ENCODE measurements at places on chromosomes 7 and 10.

GRCh38 chr10:94521276-94522250 lies 24.0 kb upstream of the HELLS start:
- no peak for DNase-seq

- DNase-seq, result no peak
These were observed 531.6 kb upstream of the IGFBP3 start for GRCh38 chr7:46452561-46453135.

DNA sequence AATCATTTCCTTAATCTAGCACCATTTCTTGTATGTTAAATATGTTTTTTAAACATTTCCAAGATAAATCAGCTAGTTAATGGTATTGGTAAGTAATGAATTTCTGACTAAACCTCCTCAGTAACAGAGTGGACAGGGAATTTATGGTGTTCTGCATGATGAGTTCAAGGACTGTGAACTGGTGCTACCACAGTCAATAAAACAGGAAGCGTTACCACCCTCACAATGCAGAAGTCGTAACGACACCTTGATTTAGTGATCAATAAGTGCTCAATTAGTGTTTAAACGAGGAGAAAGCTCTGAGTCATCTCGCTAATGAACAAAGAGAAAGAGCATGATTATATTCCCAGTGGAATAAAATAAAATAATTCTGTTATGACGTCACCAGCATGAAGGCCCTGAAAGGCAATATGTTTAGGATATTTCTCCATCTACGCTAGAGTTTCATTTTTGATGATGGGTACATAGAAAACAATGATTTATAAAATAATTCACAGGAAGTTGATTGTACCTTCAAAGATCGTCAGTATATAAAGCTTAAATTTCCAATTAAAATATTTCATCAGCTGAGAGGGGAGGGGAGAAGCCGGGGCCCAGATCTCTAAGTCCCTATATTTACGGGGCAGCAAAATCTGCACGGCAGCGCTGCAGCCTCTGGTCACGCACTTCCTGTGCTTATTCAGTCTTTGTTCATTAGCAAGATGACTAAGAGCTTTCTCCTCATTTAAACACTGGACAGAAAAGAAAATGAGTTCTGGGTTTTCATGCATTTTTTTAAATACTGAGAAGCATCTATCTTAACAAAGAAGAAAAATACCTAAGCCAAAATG lies 400.5 kb downstream of the PTPRN2 start:
- no peak for DNase-seq

DNA sequence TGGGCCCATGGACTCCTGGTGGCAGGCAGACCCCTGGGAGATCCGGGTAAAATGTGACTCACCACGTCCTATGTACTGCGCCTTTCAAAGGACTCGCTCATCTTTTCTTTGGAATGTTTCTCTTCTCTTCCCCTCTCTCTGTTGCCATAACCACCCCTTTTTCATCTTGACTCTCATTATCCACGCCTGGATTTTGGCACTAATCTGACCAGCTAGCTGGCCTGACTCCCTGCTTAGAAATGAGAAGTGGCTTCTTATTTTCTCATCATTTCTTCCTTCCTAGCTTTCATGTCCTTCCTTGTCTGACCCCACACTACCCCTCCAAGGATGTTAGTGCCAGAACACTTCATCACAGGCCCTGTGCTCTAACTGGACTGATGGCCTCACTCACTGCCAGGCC lies 98.0 kb upstream of the FAM171A1 start:
- no peak for DNase-seq

DNA sequence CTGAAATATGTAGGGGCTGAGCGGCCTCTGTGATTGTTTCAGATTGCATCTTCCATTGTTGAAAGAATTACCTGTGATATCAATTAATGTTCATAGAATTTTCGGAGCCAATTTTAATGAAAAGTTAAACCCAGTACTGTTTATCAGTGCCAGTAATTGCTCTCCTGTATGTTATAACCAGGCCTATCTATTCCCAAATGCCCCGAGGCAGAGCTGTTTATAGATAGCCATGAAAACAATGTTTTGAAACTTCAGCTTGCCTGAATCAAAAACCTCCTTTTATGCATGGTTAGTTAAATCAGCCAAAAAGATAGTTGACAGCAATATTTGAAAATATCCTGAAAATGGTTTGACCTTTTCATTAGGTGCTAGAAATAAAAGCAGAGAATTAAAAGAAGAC lies 50.1 kb upstream of the HDAC9 start:
- DNase-seq, result no peak

DNA sequence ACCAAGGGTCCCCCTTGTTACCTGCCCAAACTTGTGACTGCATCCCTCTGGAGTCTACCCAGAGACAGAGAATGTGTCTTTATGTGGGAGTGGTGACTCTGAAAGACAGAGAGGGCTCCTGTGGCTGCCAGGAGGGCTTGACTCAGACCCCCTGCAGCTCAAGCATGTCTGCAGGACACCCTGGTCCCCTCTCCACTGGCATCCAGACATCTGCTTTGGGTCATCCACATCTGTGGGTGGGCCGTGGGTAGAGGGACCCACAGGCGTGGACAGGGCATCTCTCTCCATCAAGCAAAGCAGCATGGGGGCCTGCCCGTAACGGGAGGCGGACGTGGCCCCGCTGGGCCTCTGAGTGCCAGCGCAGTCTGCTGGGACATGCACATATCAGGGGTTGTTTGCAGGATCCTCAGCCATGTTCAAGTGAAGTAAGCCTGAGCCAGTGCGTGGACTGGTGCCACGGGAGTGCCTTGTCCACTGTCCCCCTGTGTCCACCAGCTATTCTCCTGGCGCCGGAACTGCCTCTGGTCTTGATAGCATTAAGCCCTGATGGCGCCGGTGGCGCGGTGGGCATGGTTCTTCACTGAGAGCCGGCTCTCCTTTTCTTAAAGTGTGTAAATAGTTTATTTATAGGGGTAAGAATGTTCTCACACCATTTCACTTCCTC lies 19.4 kb upstream of the SH2D4B start:
- DNase-seq, result no peak

DNA sequence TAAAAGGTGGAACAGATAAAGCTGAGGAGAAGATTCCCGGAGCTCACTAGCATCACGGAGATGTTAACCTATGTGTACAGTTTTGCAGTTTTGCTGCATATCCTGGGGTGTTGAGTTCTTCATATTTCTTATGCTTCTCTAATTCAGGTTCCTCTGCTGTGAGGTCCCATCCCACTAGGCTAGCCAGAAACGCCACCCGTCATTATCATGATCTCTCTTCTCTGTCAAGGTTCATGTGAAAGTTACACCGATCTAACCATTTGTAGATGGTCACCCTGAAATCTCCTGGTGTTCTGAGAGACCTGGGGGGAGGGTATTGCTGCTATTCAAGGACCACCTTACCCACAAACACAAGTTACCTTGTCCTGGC lies 136.3 kb downstream of the CCDC71L start:
- no peak for DNase-seq

DNA sequence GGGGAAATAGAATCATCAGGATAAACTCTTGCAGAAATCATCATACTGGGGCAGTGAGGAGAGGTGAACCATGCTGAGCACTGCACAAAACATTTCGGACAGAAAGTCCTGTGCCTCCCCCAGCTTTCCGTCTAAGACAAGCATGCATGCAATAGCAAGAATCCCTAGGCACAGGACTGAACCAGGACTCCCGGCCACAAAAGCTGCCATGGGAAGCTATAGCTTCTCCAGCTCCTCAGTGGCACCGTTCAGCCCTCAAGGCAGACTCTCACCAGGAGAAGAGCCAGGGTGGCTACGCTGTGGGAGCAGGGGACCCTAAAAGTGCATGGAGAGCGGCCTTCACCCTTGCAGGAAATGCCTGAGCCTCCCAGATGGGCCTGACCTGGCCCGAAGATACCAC lies 70.8 kb downstream of the ASB13 start:
- DNase-seq, result no peak

- peak; percentile 77 for DNase-seq
These were observed 15.5 kb upstream of the CRTAC1 start for GRCh38 chr10:98045785-98046389.

DNA sequence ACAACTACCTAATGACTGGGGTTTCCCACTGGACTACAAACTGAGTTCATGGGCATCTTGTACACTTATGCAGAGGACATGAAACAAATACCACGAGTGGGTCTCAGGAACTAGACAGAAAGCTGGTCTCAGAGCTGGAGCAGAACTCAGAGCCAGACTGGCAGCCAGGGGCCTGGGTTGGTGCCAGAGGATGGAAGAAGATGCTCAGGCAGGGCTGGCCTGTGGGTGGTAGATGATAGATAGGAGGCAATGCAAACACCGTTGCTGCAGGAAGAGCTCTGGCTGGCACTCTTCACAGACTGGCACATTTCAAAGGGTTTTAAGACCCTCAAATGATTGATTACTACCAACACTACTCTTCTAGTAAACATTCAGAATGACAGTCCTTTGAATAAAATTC lies 28.8 kb downstream of the ENO4 start:
- no peak for DNase-seq

- no peak for DNase-seq
These were observed 5.0 kb downstream of the TBX20 start for GRCh38 chr7:35248576-35249536.

GRCh38 chr10:43390759-43391158 lies 18.2 kb downstream of the HNRNPF start:
- DNase-seq, result no peak

GRCh38 chr7:35386816-35387706 lies 133.2 kb upstream of the TBX20 start:
- DNase-seq, result no peak

DNA sequence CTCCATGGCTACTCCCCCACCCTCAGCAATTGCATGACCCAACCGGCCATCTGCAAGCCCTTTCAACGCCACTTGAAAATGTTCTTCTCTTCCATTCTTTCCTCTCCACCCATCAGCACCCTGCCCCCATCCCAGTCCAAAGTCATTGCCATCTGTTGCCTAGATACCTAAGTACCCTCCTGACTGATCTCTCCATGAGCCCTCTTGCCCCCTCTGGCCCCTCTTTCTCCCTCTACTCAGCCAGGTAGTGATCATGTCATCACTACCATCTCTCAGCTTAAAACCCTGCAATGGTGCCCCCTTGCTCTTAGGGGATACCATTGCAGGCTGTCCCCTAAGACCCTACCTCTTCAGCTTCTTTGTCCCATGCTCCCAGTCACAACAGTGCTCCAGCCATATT lies 30.5 kb upstream of the BTRC start:
- no peak for DNase-seq

- DNase-seq, result no peak
These were observed 77.9 kb downstream of the INSIG1 start for GRCh38 chr7:155375337-155376277.

GRCh38 chr7:85023066-85023712 lies 163.7 kb downstream of the SEMA3D start:
- DNase-seq, result peak; percentile 76

DNA sequence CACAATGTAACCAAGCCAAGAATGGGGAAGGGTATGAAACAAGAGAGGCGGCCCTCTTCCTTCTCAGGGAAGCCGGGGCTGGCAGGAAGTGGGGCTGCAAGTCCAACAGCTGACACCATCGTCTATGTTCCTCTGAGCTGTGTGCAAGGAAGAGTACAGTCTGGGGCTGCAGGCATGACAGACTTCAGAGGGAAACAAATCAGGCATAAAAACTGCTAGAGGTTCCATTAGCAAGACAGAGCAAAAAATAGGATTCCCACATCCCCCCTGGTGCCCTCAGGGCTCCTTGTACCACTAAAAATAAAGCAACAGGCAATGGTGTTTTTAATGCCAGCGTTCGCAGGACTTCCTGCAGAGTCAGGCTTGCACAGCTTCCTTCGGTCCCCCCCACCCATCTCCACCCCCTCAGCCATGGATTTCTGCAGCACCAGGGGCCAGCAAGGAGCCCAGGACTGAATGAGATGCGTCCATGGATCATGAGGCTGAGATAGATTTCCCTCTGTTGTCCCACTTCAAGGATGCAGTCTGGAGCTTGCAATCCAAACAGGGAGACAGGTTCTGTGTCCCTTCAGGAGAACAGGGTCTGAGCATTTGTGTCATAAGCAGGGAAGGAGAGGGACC lies 34.6 kb downstream of the KCNMA1 start:
- DNase-seq, result peak; percentile 81

DNA sequence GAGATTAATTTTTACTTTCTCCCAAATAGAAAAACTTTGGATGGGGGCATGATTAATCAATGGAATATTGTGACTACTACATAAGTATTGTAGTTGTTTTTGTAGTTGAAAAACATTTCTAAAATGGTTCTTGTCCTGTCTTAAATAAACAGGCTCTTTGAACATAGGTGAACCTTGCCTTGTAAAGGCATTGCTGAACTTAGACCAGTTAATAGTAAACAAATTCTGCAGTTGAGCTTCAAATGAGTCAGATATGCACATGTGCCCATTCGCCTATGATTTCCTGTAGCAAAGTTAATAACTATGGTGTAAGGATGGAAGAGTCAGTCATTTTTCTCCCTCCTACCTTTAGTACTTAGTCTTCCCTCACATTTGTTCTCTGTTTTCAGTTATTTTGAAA lies 22.6 kb downstream of the CUTC start:
- no peak for DNase-seq

DNA sequence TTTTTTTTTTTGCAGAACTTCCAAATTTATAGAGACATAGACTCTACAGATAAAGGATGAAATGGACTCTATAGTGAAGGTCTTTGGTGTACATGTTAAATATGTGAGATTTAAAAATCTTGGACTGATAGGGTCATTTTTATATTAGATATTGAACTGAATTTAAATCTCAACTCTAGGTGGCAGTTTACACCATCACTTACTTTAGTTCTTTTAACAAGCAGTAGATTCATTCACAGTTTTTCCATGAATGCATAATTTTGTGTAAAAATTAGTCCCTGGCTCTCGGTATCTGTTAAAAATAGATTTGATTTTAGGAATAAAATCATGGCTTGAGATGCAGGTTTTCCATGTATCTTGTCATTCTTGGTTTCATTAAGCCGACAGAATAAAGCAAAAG lies 31.1 kb upstream of the SNX13 start:
- DNase-seq, result no peak

GRCh38 chr10:73219384-73219783 lies 27.7 kb downstream of the DNAJC9 start:
- DNase-seq, result no peak

- DNase-seq, result no peak
These were observed 26.0 kb downstream of the SLIT1 start for GRCh38 chr10:97159646-97160305.

GRCh38 chr7:22219739-22220493 lies 137.0 kb downstream of the RAPGEF5 start:
- DNase-seq, result no peak

DNA sequence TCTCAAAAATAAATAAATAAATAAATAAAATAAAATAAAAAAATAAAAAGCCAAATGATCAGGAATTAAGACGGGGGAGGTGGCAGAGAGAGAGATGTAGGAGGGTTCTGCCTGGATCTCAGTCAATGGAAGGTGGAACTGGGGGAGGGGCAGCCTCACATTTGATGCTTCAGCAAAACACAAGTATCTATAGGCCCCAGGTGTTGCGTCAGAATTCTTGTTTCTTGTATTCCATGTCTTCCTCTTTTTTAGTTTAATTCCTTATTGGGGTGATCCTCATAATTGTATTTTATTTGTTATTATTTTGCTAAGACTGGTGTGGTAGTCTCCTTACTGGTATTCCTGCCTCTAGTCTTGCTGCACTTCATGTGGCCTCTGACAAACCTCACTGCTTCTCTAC lies 41.4 kb upstream of the SMARCD3 start:
- DNase-seq, result no peak
